ENCODE measurements at places on chromosomes 7 and 10.
A peak's percentile ranks its signal among the peaks of the same experiment; 100 is the strongest.

GRCh38 chr7:134571746-134572461 lies 23.0 kb downstream of the AKR1B15 start:
- no peak for DNase-seq

GRCh38 chr10:131207176-131207575 lies 104.3 kb downstream of the TCERG1L start:
- no peak for DNase-seq

GRCh38 chr7:158291998-158292397 lies 295.6 kb downstream of the PTPRN2 start:
- no peak for DNase-seq

DNA sequence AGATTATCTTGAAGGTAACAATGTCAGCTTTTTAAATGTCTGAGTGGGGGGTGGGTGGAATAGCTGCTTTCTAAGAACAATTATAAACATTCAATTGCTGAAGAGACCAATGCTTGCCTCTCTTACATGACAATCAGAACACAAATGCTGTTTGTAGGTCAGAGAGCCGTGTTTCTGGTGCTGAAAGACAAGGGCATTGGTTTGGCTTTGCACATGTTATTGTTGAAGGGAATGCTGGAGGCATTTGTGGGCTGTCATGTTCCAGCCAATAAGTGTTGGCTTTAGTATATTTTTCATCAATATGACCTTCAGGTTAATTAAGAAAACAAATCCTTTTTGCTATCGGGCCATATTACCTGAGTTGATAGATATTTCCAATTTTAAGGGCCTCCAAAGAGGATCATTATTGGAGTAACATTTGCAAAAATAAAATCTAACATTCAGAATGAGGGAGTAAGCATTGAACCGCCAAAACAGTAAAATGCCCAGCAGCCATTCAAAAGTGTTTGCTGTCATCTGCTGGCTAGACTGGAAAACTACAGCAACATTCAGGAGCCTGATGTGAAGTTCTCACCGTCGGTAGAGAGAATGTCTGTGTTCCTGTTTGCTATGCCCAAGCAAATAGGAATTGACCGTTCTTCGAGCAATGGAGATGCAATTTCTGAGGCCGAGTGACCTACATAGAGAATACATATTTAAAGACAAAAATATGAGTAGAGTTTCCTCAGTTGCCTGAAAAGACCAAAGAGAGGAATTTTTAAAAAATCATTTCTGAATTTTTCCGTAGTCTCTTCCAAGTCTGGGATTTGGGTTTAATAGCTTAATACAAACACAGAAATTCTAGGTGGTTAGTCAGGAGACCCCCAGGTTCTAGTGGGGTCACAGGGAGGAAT lies 118.9 kb downstream of the APBB1IP start:
- DNase-seq: peak; percentile 32

GRCh38 chr7:26673271-26673670 lies 191.1 kb downstream of the SKAP2 start:
- no peak for DNase-seq

GRCh38 chr7:138768241-138768640 lies 29.6 kb upstream of the TMEM213 start:
- no peak for DNase-seq

DNA sequence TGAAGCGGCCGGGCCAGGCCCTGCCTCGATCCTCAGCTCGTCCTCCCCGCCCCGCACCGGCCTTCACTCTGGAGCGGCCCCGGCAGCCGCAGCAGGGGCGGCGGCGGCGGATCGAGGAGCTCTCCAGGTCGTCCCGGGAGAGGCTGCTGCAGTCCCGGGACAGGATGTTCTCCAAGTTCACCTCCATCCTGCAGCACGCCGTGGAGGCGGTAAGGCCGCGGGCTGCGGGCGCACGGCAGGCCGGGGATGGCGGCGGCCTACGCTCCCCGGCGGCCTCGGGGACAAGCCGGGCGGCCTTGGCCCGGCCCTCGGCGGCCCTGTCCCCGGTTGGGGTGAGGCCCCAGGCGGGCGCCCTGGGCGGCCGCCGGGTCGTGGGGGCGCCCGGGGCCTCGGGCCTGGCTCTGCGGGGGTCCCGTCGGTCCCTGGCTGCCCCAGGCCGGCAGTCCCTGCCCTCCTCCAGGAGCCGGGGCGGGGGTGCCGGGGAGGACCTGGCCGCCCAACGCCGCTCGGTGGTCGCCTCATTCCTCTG lies 399 bp downstream of the FHIP2A start:
- DNase-seq: no peak

DNA sequence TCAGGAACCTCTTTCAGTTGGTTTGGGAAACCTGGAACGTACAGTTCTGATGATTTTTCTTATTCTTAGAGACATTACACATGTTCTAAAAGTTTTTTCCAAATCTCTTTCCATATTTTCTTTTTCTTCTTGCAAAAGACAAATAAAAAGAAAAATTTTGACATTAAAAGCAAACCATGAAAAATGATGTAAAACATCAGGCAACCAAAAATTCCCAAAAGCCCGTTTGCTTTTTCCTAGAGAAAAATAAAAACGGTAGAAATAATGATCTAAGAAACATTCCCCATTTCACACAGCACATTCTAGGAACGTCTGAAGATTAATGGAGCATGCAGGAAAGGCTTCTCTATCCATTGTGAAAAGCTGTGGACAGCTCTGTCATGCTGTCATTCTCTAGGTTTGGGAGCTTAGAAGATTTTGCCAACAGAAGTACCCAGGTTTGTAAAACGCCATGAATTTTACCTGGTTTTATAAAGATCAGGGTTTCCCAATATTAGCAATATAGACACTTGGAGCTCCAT lies 11.2 kb upstream of the PRTFDC1 start:
- DNase-seq: no peak

DNA sequence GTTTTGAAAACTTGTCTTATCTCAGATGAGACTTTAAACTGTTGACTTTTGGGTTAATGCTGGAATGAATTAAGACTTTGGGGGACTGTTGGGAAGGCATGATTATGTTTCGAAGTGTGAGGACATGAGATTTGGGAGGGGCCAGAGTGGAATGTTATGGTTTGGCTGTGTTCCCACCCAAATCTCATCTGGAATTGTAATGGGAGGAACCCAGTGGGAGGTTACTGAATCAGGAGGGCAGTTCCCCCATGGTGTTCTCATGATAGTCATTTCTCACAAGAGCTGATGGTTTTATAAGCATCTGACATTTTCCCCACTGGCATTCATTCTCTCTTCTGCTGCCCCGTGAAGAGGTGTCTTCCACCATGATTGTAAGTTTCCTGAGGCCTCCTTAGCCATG lies 13.8 kb upstream of the POT1 start:
- no peak for DNase-seq

GRCh38 chr10:48457949-48458661 lies 146.8 kb downstream of the ARHGAP22 start:
- no peak for DNase-seq

GRCh38 chr10:121683816-121684215 lies 85.6 kb upstream of the FGFR2 start:
- DNase-seq: no peak

- DNase-seq: no peak
These were observed 175.2 kb upstream of the GRB10 start for GRCh38 chr7:50957855-50958254.

GRCh38 chr10:123687758-123688157 lies 21.6 kb downstream of the GPR26 start:
- no peak for DNase-seq

- no peak for DNase-seq
These were observed 199.8 kb upstream of the KIAA1217 start for GRCh38 chr10:24009115-24009514.

DNA sequence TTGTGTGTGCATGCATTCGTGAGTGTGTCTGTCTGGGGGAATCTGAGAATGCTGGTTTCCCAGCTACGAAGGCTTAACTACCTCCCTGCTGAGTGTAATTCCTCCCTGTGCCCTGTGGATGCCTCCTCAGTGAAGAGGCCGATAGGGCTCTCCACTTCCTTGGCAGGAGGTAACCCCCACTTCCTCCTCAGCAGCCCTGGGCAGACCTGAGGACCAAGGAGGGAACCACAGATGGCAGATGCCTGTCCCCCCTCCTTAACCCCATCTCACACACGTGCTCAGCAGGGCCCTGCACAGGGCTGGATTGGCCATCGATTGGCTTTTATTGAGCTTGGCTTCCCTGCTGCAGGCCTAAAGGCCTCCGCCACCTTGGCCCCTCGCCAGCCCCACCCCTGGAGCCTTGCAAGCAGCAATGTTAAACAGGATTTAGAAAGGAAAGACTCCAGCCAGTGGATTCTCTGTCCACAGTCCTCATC lies 45.6 kb upstream of the LRRC4 start:
- DNase-seq: no peak

DNA sequence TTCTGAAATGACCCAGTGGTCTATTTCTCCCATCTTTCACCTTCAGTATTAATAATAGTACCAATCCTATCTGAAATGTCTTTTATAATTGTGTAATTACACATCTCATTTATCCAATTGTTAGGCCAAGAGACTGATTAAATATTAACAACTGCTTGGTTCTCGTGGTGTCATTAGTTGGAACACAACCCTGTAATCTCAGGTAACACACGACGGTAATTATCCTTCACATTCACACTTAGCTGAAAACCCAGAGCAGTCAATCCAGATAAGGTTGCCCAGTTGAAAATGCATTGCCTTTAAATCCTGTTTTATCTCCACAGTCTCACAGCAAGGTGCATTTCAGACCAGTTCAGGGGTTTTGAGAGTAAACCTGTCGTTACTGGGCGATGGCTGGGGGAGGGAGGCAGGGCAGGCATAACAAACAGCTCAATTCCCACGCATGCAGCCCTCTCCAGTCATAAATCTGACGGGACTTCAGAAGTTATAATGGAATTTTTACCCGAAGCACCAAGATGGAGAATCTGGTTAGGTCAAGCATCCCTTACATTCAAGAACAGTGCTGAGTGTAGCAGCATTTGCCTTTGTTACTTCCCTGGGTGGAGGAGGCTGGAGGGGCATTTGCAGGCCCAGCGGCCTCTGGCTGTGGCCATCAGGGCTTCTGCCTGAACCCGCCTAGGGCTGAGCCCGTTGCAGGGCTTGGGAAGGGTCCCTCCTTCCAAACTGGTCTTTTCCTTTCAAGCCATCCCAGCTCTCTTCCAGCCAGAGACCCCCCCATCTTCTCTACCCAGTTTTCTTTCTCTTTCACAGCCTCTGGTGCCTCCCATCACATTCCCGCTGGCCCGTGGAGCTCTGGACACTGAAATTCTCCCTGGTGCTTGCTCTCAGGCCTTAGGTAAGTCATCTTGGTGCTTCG lies 201.0 kb upstream of the LYZL2 start:
- no peak for DNase-seq

- DNase-seq: no peak
These were observed 90.8 kb upstream of the KLF6 start for GRCh38 chr10:3875842-3876235.

GRCh38 chr7:55448526-55448925 lies 83.4 kb downstream of the LANCL2 start:
- no peak for DNase-seq

All from anterior cingulate cortex (tissue), 58 donors.